ENCODE measurements at places on chromosomes 11 and 22. TPM values are rescaled to one million over a fixed set of nuclear protein-coding genes. Genes with fewer than 3 reads are reported as not detected.

OR52N1 gene
- total RNA-seq = not detected

OR5D13 gene
- not detected for total RNA-seq

SYVN1 gene
- 20.0 TPM for total RNA-seq

MB gene
- not detected for total RNA-seq

CBLIF gene
- not detected for total RNA-seq

PRRG4 gene
- total RNA-seq = 9.4 TPM

ACR gene
- total RNA-seq = not detected

ROBO3 gene
- 22.7 TPM for total RNA-seq

CDC42EP2 gene
- total RNA-seq = 3.1 TPM

DMC1 gene
- 5.0 TPM for total RNA-seq

TEX54 gene
- total RNA-seq = not detected

SCGB1D2 gene
- not detected for total RNA-seq

RDX gene
- total RNA-seq = 96.8 TPM

MRGPRX2 gene
- not detected for total RNA-seq

KCNJ5 gene
- 0.54 TPM for total RNA-seq

CASP5 gene
- not detected for total RNA-seq

PLEKHA7 gene
- total RNA-seq = 122 TPM

Data from placental epithelial cell (primary cell).